H1 (cell line): ENCODE measurements at places on chromosomes 4 and X. TPM values are rescaled to one million over a fixed set of nuclear protein-coding genes. Genes with fewer than 3 reads are reported as not detected.

Gene SPIN2A
- 2.5 and 3.2 TPM in 2 replicates for polyA plus RNA-seq

Gene SLC16A2
- 28.3 and 32.2 TPM in 2 replicates for polyA plus RNA-seq

Gene USP17L12
- polyA plus RNA-seq: not detected in 2 replicates

Gene GSX2
- not detected in 2 replicates for polyA plus RNA-seq

Gene LRCH2
- polyA plus RNA-seq: 0.88 and 1.5 TPM in 2 replicates

Gene MAGEC3
- not detected in 2 replicates for polyA plus RNA-seq
